ENCODE measurements at places on chromosomes 6 and 20. TPM values are rescaled to one million over a fixed set of nuclear protein-coding genes. Genes with fewer than 3 reads are reported as not detected.
A peak's percentile ranks its signal among the peaks of the same experiment; 100 is the strongest.

SUMO4 gene
- total RNA-seq, result 1.9 TPM

DNA sequence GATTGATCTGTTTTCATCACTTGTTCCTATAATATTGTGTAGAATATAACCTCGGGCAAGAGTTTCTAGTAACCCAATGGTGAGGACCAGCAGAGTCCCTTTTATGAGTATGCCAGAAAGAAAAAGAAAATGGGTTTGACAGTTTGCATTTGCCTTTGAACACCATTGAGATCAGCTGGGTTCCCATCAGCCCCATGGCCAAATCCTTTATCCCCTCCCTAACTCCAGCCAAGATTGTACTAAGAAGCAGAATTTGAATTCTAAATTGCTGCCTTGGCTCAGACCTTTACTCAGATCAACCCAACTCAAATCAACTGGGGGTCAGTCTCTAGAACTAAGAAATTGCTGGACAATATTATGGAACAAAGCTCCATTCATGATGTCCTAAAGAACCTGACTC is 187.4 kb downstream of the TBC1D7 start:
- no peak for DNase-seq

DNA sequence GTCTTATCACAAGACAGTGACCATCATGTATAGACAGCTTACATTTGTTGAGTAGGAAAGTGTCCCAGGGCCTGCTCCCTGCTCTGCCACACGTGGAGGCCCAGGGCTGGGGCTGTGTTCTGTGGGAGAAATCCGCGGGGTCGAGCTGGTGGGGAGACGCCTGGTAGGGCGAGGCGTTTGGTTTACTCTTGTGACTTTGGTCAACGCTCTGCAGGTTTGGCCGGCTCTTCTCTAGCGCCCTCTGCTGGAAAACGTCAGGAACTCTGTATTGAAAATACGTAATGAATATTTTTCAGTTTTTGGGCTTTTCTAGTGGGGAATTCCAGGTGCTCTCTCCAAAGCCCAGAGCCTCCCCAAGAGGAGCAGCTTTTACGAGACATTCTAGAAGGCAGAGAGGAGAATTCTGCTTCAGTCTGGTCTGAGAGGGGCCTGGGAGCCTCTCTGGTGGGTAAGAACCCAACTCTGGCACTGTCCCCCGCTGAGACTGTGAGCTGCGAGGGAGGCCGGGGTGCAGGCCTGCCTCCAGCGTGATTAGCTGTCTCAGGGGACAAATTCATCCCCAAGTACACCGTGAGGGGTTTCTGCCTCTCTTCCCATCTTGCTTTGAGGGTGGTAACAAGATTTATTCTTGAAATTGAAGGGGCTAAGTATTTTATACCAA is 112.6 kb upstream of the RALGAPA2 start:
- DNase-seq, result peak; percentile 61

- DNase-seq, result no peak
Measured at GRCh38 chr20:8796088-8796660, 272.7 kb upstream of the PLCB4 start.

THBS2 gene
- 33.4 TPM for total RNA-seq

DNA sequence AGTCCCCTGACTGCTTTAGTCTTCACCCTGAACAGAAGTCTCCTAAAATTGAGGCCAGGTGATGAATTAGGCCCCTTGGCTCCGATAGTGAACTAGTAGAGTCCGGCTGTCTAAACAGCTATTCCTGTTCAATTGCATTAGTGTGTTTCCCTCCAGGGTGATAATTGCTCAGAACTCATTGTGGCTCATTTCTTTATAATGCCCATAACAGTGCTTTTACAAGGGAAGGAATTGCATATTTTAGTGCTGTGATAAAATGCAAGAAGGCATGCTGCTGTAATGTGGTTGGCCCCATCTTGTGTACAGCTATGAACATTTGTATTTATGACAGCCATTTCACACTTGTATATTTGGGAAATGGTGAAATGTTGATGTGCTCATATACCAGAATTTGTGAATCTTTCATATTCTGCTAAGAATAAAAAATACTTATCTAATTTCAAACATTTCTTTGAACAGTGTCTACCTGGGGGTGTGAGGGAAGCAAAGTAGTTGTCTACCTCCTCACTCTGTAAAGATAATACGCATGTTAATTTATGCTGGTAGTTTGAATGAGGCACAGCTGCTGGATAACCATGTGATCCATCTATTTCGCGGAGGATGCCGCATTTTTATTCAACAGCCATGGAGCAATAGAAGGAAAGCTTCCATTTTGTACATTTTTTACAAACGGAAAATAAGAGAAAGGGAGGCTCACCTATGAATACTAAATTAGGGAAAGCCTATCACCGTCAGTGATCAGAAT is 451.4 kb downstream of the NKAIN2 start:
- no peak for DNase-seq

DNA sequence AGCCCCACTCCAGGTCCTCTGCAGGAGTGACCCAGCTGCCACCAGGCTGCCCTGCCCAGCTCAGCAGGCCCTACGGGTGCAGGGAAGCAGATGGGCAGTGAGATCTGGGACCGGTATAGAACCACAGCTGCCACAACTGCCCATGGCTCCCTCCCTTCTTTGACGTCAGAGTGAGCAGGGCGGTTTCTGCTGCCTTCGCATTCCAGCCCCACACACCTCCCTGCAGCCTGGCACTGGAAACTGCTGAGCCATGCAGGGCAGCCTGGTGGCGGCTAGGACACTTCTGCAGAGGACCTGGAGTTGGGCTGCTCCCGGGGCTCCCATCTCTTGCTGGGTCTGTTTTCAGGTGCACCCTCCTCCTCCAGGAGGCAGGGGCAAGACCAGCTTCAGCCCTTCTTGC is 101.6 kb upstream of the CD93 start:
- DNase-seq, result peak; percentile 63

DNA sequence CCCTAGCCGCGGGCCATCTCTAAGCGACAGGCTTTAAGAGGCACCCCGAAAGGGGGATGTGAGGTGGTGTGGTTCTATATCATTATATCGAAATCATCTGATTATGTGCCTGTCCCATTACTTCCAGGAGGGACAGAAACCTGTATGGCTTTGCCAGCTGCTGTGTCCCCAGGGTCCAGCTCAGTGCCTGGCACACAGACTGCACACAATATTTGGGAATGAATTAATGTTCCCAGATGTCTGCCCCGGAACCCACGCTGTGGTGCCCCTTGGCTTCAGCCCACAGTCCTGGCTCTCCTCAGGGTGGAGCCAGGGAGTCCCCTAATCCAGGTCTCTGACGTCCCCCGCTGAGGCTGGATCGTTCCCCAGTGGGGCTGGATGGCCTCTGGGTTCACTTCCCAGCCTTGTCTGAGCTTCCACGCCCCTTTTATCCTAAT is 8.9 kb upstream of the AHCY start:
- no peak for DNase-seq

- no peak for DNase-seq
Measured at GRCh38 chr6:167726043-167726621, 100.6 kb upstream of the AFDN start.

GRCh38 chr6:22849921-22850320 is 280.6 kb downstream of the HDGFL1 start:
- no peak for DNase-seq

Measured in kidney (tissue), 22 donors.